ENCODE measurements at places on chromosomes 7 and 10.

- DNase-seq = peak; percentile 9
Measured at GRCh38 chr7:15305002-15305600, 256.7 kb downstream of the AGMO start.

DNA sequence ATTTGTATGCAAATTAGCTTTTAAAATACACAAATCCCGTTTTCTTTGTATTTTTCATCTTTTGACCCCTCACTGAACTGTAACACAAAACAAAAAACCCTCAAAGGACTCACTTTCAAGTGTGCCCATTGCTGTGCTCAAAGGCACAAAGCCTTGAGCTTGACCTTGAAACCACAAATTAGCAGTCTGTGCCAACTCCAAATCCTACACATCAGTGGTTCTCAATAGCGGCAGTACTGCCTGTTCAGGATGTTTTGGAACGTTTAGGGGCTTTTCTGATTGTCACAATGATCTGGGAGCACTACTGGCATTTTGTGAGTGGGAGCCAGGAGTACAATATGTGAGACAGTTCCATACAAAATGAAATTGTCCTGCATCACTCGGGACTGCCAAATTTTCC, 55.5 kb downstream of the KDM7A start:
- no peak for DNase-seq

GRCh38 chr10:63677001-63677400, 155.8 kb downstream of the REEP3 start:
- no peak for DNase-seq

DNA sequence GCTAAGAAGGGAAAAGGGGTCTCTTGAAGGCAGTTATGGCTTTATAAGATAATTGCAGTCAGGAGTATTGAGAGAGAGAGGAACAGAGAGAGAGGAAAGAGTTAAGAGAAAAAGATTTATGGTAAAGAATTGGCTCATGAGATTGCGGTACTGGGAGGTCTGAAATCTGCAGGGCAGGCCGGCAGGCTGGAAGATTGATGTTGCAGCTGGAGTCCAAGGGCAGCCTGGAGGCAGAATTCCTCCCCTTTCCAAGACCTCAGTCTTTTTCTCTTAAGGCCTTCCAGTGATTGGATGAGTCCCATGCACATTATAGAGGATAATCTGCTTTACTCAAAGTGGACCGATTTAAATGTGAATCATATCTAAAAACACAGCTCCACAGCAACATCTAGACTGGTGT, 68.4 kb downstream of the HACD1 start:
- DNase-seq = no peak

DNA sequence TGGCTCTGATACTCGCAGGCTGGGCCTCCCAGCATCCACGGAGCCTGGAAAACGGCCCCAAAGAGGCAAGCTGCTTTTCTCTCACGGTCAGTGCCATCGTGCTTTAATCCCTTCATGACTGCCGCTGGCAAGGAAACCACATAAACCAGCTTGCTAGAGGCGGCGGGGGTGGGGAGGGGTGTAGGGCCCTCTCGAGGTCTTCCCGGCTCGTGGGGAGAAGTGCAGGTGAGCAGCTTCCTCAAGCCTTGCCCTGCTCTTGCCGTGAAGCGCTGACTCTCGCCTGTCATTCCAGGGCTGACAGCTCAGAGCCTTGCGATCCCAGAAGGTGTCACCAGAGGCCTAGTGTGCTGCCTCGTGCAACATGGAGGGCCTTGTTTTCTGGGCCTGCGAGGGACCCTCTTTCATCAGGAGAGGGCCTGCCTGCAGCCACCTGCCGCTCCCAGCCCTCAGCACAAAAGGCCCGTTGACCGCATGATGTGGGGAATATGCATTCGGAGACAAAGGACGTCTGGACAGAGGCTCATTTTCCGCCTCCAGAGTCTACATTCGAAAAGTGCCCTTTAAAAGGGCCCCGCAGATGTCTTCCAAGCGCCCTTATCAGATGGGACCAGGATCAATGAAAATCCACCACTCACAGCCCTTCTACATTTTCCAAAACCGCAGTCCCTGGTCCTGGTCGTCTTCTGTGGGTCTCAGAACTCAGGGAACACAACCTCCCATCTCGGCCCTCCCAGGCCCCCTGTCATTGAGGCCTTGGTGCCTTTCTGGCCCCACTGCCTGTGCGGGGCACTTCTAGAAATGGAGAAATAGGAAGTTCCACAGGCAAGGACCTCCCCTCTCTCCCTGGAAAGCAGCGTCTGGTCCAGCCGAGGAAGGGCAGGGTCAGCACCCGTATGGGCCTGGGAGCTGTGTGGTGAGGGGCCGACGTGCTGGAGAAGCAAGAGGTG, 58.7 kb downstream of the ZRANB1 start:
- DNase-seq = no peak

DNA sequence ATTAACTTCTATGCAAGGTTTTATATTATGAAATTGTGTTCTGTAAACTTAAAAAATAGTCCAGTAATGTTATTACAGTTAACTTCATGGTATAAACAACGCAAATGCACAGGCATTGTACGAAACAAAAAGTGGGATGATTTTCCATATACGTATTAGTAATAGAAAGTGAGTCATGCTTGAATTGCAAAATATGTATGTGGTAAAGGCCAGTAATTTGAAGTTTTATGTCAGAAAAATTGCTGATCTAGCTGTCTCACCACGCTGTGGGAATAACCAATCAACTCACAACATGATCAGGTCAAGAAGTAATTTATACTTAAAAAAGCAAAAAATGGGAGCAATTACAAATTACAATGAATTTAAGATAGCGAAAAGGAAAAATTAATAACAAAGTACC, 37.0 kb upstream of the GLI3 start:
- DNase-seq = no peak

DNA sequence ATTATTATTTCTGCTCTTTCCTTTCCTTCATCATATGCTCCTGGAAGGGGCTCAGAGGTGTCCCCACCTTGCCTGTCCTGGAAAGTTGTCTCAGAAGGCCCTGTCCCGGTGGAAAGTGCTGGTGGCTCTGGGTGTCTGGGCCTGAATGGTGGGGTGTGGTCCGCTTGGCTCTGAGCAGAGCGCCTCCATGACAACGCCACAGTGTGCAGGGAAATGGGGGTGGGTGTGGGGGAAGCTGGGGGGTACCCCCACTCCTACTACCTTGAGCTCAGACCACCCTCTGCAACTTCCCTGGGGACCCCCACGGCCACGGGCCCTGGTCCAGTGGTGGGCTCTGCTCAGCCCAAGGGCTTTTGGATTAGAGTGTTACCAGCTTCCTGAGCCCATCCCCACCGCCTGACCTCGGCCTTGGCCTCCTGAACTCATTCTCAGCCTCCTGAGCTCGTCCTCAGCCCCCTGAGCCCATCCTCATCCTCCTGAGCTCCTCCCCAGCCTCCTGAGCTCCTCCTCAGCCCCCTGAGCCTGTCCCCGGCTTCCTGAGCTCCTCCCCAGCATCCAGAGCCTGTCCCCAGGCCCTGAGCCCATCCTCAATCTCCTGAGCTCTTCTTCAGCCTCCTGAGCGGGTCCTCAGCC, 106.4 kb upstream of the FAM20C start:
- no peak for DNase-seq

GRCh38 chr7:524800-525199, 5.2 kb upstream of the PDGFA start:
- DNase-seq = no peak

GRCh38 chr10:80365510-80365909, 8.9 kb downstream of the DYDC2 start:
- no peak for DNase-seq

GRCh38 chr10:24010436-24010970, 198.4 kb upstream of the KIAA1217 start:
- no peak for DNase-seq

DNA sequence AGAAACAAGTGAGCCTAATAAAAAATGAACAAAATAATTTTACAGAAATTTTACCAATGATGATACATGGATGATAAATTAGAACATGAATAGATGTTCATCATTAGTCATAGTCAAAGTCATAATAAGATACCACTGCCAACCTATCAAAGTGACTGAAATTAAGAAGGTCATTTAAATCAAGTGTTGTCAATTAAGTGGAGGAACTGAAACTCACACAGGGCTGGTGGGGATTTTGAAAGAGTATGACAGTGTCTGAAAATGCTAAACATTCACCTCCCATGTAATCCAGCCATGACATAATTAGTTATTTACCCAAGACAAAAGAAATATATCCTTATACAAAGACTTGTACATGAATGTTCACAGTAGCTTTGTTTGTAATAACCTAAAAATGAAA, 57.1 kb upstream of the DYNC1I1 start:
- DNase-seq = no peak

- no peak for DNase-seq
Measured at GRCh38 chr10:71778071-71778825, 4.9 kb upstream of the VSIR start.

DNA sequence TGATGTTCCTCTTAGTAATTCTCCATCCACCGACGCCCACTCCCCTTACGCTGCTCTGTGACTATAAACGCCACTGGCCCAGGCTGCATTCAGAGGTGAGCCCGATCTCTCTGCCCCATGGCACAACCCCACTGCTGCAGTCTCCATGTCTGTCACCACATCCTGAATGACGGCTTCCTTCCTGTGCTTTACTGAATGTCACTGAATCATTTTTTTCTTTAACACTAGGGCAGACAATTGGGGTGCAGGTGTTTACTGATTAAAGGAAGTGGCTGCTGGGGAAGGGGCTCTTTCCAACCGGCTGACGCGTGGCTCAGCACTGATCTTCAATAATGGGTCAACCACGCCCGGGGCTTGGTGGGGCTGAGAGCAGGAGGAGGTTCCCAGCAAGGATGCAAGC, 208.3 kb downstream of the USP6NL start:
- peak; percentile 21 for DNase-seq

DNA sequence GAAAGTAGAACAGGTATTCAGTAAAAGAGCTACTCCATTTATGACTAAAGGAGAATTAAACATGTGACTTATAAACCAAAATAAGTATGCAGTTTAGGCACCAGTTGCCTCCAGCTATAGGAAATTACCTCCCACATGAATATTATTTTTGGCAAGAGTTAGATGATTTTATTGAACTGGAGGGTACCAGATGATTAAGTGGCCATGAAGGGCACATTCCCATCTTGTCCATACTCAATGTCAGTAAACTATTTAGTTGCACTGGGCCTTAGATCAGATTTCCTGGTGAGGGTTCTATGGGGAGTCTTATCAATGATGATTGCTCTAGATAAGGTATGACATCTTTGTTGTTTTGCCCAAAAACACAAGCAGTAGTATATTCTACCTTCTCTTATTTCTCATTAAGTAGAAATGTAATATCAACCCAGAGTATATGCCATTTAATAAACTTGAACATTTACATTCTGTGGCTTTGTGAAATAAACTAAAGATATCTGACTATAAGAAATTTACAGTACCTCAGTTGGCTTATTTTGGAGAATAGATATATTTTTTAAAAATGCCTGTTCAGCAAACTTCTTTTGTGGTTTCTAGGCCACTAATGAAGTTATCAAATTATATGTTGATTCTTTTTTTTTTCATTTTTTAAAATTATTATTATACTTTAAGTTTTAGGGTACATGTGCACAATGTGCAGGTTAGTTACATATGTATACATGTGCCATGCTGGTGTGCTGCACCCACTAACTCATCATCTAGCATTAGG, 145.3 kb downstream of the SEMA3A start:
- DNase-seq = no peak

DNA sequence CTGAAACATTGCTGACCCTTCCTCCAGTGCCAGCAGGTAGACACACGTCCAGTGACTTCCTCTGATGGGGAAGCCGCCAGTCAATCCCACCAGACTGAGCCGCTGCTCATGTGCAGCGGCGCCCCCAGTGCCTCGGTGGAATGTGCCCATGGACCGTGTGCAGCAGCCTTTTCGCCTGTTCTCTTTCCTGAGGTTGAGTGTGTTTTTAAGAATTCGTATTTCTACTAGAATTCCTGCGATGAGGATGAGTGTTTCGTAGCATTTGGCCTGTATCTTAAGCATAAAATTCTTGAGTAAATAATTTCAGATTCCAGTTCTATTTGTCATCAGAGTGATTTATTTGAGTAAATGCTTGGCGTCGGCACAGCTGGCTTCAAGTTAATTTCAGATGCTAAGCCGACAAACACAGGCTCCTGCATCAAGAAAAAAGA, 35.4 kb downstream of the BNIP3 start:
- no peak for DNase-seq

DNA sequence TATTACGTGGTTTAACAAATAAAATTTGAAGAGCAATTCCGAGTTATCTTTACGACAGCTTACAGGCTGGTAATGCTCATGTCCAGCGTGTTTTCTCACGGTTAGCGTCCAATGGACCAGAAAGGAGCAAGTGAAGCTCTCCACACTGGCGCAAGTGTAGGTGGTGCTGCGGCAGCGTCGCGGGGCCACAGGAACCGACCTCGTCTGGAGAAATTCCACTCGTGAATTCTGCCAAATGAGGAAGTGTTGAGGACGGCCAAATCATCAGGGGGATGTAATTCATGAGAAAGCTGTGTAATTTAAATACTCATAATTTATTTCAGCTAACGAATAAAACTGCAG, 350 bp upstream of the ZNF37A start:
- no peak for DNase-seq

DNA sequence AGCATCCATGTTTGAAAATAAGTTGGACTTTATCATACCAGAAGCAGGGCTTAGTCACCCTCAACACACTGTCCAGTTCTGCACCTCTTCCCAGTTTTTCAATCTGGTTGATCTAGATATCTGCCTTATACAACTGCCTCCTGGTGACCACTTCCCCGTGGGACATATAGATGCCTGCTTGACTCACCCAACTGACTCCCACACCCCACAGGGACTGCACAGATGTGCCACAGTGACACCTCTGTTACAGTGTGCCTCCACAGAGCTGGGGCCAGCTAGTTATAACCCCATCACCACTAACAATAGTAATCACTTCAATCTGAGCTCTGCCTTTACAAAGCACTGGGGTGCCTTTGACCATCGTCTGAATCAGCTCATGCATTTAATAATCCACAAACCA, 82.6 kb upstream of the AOAH start:
- peak; percentile 27 for DNase-seq

All from CMK (cell line).